ENCODE measurements at places on chromosomes 3 and 15.

DNA sequence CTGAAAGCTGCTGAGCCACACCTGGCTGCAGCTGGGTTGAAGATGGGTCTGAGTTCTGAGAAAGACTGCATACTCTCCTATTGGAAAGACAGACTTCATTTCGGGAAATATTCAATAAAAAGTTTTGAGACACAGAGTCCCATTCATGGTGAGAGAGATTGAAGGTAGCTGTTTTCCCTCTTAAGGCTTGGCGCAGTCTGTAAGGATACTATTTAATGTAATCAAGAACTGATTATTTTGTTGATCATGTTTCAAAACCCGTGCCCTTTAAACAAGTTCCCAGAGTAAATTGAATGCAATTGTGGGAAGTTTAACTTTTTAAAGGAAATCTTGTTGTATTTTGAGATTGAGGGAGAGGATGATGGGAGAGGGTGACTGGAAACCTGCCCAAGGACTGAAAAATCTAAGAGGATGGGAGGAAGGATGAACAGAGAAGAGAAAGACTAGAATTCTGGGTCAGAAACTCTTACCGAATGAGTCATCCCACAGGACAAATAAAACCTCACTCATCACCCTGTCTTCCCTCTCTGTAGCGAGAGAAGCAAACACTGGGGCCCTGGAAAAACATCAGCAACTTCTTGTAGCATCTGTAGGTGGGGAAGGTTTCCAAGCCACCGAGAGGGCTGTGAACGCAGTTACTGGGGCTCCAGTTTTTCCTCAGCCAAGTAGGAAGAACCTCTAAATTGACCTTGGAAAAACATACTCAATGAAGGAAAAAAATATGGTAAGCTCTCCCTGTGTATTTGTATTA, 193.2 kb upstream of the TPRG1 start:
- no peak for DNase-seq

DNA sequence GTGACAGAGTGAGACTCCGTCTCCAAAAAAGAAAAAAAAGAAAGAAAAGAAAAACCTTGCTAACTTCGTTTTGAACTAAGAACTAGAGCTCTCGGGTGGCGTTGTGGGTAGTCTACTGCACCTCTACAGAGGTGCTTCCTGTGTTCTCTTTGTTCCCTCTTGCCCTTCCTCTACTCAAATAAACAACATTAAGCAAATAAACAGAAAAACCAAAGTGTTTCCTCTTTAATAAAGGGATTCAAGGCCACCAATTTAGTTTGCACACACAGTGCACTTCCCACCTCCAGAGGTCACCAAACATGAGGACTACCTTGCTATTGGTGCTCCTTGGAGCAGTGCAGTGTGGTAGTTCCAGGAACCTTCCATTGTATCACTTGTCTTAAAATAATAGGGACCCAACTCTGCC, 354.2 kb upstream of the TBL1XR1 start:
- no peak for DNase-seq

- DNase-seq = peak; percentile 68
These were observed at the start of gene SLC49A4 for GRCh38 chr3:122794779-122795673. Gene SLC49A4, plus strand, starts transcription at chr3:122795069. Its CDS starts 124 bp downstream, at chr3:122795193.

DNA sequence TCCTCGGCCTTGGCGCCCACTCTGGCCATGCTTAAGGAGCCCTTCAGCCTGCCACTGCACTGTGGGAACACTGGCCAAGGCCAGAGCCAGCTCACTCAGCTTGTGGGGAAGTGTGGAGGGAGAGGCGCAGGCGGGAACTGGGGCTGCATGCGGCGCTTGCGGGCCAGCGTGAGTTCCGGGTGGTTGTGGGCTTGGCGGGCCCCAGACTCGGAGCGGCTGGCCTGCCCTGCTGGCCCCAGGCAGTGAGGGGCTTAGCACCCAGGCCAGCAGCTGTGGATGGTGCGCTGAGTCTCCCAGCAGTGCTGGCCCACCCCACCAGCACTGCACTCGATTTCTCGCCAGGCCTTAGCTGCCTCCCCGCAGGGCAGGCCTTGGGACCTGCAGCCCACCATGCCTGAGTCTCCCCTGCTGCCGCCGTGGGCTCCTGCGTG, 13.1 kb upstream of the UBP1 start:
- no peak for DNase-seq

GRCh38 chr3:81549831-81550230, 211.6 kb downstream of the GBE1 start:
- DNase-seq = no peak

DNA sequence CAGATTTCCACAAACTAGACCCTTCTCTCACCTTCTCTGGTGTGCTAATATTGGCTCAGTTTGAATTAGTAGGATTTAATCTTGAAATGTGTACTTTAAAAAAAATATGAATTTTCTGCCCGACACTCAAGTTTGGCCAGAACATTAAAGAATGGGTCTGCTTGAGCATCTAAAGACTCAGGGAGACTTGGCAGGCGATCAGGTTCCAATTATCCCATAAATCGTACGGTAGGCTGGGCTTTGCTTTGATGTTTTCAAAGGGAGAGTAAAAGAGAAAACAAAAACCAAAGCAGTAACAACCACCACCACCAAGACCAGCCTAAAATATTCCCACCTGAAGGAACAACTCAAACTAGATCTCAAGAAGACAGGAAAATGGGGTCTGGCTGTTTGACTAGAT, 230.8 kb downstream of the EBLN2 start:
- DNase-seq = no peak

DNA sequence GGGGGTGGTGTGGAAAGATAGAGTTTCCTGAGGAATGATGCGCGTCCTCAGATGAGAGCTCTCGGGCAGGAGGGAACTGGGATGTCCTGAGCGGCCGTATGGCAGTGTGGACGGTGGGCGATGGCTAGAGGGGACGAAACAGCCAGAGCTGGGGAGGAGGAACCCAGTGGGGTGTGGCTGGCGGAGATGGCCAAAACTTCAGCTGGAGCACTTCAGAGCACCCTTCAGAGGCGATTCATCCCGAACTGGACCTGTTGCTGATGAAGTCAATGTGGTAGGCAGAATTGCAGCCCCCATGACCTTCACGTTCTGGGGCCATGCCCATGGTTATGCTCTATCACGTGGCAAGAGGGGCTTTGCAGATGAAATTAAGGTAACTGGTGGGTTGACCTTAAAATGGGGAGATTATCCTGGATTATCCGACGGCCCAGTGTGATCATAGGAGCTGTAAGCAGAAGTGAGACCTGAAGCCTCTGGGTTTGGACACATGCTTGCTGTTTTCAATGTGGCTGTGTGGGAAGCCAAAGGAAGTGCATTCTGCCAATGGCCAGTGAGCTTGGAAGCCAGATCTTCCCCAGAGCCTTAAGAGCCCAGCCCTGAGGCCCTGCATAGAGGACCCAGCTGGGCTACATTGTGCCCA, 52.3 kb downstream of the ATP1B3 start:
- DNase-seq = no peak

- no peak for DNase-seq
These were observed 40.0 kb downstream of the WNT7A start for GRCh38 chr3:13839726-13840340.

DNA sequence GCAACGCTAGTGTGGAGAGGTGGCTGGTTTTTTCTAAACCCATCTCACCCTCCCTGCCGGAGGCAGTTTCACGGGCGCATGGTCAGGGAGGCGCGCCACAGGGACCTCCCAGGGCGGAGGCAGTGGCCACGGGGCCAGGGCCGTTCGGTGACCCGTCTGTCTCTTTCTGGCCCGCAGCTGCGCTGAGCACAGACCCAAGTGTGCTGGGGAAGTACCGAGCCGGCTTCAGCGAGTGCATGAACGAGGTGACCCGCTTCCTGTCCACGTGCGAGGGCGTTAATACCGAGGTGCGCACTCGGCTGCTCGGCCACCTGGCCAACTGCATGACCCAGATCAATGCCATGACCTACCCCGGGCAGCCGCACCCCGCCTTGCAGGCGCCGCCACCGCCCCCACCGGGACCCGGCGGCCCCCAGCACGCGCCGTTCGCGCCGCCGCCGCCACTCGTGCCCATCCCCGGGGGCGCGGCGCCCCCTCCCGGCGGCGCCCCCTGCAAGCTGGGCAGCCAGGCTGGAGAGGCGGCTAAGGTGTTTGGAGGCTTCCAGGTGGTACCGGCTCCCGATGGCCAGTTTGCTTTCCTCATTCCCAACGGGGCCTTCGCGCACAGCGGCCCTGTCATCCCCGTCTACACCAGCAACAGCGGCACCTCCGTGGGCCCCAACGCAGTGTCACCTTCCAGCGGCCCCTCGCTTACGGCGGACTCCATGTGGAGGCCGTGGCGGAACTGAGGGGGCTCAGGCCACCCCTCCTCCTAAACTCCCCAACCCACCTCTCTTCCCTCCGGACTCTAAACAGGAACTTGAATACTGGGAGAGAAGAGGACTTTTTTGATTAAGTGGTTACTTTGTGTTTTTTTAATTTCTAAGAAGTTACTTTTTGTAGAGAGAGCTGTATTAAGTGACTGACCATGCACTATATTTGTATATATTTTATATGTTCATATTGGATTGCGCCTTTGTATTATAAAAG, 1.8 kb downstream of the HES1 start:
- no peak for DNase-seq

- no peak for DNase-seq
These were observed 16.2 kb downstream of the SLC6A6 start for GRCh38 chr3:14418296-14419250.

DNA sequence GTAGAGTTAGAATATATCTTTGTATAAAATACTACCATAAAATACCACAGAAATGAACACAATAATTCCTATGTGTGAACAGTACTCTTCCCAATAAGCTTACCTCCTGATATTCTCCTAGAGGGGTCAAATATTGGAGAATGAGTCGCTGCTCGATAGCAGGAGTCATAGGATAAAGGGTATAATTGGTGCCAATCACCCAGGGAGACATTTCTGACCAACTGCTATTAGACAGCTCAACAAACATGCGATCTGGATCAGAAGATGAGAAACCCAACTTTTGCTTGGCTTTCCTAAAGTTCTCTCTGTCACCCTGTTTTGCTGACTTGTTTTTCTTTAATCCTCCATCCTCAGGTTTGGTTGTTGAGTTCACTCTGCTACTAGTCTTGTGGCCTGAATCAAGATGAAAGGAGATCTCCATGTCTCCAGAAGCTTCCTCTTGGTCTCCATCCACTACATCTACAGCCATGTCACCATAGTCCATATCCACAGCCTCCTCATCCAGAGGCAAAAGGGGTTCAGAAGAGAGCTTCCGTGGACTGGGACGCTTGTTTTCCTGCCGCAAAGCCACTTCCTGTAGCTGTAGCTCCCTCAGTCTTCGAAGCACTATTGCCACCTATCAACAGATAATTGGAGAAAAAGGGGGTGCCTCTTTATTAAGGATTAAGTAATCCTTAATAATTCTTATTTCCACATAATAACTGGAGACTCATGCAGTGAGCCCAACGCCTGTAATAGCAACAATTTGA, 50.4 kb downstream of the RBM15B start:
- no peak for DNase-seq

GRCh38 chr3:63441262-63441661, 163.2 kb downstream of the SYNPR start:
- DNase-seq = no peak

GRCh38 chr3:38022896-38023709, 6.3 kb downstream of the PLCD1 start:
- no peak for DNase-seq

- no peak for DNase-seq
These were observed 255.6 kb upstream of the SATB1 start for GRCh38 chr3:18680758-18681157.

DNA sequence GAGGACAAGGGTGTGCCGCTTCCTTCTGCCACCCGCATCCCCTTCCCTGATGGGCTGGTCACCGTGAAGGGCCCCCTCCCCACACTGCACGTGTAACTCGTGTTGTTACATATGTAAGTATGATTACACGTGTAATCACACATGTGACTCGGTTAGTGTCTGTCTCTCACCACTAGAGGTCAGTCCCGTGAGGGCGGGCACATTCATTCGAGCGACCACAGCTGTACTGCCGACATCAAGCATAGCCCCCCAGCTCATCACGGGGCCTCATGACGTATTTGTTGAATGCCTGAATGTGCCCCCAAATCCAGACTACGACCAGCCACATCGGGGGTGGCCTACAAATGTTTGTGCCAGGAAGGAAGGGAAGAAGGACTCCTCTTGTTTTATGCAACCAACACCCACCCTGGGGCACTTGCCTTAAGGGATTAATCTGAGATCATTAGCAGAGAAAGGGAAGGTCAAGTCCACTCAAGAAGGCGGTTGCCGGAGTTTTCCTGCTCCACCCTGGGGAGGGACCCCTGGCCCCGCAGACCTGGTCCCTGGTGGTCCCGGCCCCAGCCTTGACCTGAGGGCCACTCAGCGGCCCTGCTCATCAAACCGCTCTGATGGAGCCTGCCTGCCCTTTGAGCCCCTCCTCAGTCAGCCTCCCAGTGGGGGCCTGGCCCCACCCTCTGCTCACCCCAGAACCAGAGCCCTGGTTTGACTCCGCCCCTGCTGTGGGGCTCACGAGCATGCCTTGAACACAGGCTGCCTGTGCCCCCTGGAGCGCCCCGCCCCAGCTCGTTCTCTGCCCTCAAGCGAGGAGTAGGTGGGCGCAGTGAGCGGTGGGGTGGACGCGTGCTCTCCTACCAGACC, 52.8 kb downstream of the RGMA start:
- peak; percentile 27 for DNase-seq

GRCh38 chr3:130975251-130975650, 51.4 kb downstream of the ASTE1 start:
- no peak for DNase-seq

DNA sequence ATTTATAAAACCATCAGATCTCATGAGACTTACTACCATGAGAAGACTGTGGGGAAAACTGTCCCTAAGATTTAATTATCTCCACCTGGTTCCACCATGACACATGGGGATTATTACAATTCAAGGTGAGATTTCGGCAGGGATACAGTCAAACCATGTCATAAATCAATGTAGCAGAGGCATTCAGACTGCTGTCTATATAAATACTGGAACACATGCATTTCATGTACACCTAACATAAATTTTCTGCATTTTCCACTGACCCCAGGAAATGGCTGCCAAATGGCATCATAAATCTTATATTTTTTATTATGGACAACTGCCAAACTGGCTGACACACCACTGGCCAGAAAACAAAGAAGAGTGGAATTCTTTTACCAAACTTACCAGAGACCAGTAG, 755.1 kb upstream of the EPHA6 start:
- no peak for DNase-seq

- DNase-seq = no peak
These were observed 309.2 kb downstream of the MAGI1 start for GRCh38 chr3:65729555-65729954.

DNA sequence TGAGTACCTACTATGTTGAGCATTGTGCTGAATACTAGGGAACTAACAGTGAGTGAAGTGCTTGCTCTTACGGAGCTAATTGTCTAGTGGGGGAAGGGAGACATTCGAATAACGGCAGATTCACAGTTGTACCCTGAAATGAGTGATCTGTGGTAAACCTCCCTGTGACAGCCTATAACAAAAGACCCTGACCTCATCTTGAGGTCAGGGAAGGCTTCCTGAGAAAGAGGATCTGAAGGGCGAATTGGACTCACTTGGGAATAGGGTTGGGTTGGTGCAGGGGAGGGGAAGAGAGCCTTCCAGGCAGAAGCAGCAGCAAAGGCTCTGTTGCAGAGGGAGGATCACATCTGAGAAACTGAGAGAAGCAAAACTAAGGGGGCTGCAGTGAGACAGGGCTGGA, 13.2 kb downstream of the HPS3 start:
- DNase-seq = no peak
